Sciatic nerve (tissue), 2 donors: ENCODE measurements at places on chromosomes 4 and X.

GRCh38 chrX:3738509-3738908 is 25.1 kb upstream of the PRKX start:
- DNase-seq = no peak

DNA sequence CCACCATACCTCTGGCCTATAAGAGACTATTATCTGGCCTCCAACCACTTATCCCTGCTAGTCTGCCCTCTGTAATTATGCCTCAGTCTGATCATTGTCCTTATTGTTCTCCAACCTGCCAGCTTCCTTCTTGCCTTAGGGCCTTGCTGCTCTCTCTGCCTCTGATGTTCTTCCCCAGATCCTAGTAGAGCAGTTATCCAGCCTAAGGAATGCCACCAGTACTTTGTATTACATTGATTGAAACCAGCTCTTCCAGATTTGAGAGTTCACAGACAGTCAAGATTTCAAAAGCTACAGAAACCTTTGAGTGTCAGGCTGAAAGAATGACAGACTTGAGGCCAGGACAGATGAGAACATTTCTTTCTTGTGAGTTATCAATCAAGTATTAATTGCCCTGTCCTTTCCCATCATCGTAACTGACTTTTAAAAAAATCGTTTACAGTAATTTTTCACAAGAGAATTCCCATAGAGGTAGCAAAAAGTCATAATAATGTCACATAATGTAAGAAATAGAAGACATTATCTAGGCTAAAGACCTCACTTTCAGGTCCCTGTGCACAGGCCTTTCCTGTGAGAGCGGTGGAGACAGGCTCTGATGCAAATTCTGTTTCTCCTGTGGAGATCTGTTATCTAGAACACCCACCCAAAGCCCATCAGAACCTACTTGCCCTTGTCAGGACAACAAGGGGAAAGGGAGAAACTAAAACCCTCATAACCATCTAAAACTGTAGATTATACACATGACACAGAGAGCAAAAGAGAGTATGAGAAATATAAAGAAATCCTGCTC is 64.1 kb upstream of the GUCY1A1 start:
- DNase-seq = no peak

DNA sequence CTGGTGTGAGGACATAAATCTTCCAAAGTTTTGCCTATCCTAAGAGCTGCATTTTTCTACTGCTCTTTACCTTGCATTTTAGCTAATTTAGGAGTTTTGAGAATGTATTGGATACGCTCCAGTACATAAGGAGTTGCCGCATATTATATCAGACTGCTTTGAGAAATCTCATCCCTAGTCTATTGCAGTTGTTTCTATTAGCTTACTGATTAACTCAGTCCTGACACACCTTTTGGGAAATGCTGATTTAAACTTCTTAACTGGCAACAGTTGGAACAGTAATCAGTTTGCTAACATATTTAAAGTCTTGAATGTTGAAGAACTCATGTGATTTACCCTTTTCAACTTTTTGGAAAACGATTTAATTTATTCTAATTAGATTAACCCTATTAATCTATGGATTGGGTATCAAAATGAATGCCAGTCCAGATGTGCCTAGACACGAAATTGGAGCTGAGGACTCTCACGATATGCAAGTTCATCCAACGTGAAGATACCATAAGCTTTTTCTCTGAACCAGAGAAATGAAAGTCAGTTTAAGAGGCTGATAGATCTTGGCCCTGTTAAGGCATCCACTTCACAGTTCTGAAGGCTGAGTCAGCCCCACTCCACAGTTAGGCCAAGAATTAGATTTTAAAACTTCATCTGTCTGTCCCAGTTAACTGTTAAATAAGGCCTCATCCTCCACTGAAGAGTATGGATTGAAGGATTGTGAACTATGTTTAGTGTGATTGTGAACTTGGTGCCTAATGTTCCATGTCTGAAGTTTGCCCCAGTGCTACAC is 90.0 kb downstream of the MAOA start:
- no peak for DNase-seq

- no peak for DNase-seq
Observed at GRCh38 chr4:151604238-151604637, 156.6 kb downstream of the GATB start.

- no peak for DNase-seq
Observed at GRCh38 chr4:145823743-145824142, 114.9 kb downstream of the ZNF827 start.

DNA sequence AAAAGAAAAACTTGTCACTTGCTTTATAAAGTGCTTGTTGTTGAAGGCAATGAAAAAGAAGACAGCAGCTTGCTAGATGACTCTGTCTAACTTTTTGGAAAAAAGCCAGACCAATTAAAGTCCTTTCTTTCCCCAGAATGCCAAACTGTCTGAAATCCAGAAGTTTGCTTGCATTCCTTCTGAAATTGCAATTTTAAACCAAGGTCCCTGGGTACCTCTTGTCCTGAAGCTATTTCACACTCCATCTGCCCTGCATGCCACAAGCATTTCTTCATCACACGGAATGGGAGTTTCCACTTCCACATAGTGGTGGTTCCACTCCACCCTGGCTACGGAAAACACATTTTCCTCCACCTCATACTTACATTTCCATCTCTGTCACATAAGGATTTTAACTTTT is 101.0 kb downstream of the PAPSS1 start:
- no peak for DNase-seq
